Endothelial cell of umbilical vein (primary cell): ENCODE measurements at places on chromosomes 11 and 22. TPM values are rescaled to one million over a fixed set of nuclear protein-coding genes. Genes with fewer than 3 reads are reported as not detected.

TLCD5 gene
- 6.1 and 6.3 TPM in 2 replicates for total RNA-seq

COX8A gene
- total RNA-seq = 307 and 339 TPM in 2 replicates

SYCE3 gene
- not detected in 2 replicates for total RNA-seq

RRP7A gene
- total RNA-seq = 61.9 and 83.7 TPM in 2 replicates

CAPRIN1 gene
- 240 and 279 TPM in 2 replicates for total RNA-seq

MPPED2 gene
- not detected in 2 replicates for total RNA-seq

TXN2 gene
- 74.3 and 75.9 TPM in 2 replicates for total RNA-seq

MTA2 gene
- total RNA-seq = 166 and 176 TPM in 2 replicates

OR51E2 gene
- not detected in 2 replicates for total RNA-seq

GRCh38 chr11:35360055-35360530 is 59.3 kb downstream of the SLC1A2 start:
- H3K36me3 ChIP-seq = no peaks in the 10 kb centered on the region
- H3K27me3 ChIP-seq = no peaks in the 10 kb centered on the region
- no peak for DNase-seq
- no peak overlapping the region for H3K27ac ChIP-seq

DNA sequence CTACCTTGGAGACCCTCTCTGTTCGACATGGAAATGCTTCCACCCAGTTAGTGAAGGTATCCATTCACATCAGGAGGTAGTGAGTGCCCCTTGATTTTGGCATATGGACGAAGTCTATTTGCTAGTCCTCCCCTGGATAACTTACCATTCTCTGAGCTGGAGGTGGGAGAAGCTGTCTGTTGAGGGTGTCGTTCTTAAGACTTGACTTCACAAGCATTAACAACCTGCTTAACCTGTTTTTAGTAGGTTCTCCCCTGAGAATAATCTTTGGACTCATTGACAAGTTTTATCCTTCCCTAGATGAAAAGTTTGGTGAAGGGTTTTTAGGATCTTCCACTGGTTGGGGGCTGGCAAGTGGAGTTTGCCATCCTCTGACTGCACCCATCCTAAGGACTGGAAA is 1053.8 kb upstream of the CNTN5 start:
- peak overlapping the region; percentile 91 for H3K27ac ChIP-seq
- H3K27me3 ChIP-seq = no peaks in the 10 kb centered on the region
- H3K4me3 ChIP-seq = no peak overlapping the region
- H3K36me3 ChIP-seq = no peaks in the 10 kb centered on the region

DNA sequence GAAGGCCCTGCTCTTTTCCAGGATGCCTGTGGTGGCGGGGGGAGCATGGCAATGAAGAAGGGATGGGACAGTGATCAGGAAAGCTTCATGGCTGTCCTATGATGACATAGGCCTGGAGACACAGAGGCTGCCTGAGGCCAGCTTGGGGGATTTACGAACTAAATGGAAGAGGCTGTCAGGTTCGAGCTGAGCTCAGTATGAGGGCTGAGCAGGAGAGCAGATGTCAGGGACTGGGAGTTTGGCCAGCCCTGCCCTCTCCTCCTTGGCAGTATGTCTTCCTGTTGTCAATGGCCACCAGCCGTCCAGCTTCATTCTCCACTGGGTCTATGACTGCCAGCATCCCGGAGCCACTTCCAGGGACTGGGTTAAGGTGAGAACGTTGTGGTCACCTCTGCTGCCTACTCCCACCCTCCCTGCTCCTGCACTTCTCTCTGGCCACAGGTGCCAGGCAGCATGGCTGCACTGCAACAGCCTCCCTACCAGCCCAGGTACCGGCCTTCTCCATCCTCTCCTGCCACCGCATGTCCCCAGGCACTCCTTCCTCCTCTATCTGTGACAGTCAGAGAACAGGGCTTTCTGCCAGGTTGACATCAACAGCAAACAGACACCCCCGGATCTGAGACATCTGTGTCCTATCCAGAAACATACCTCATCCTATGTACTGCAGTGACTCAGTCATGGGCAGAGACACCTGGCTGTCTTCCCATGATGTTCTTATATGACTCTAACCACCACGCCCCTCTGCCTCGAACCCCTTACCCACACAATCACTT is 75.1 kb downstream of the KIRREL3 start:
- H3K27me3 ChIP-seq = no peaks in the 10 kb centered on the region
- DNase-seq = no peak
- no peaks in the 10 kb centered on the region for H3K4me1 ChIP-seq
- no peak overlapping the region for H3K27ac ChIP-seq
- no peak overlapping the region for H3K4me3 ChIP-seq
- no peaks in the 10 kb centered on the region for H3K36me3 ChIP-seq

- peak; percentile 22 for DNase-seq
- H3K27ac ChIP-seq = no peak overlapping the region
- peaks cover 10% of the 10 kb centered on the region for H3K4me1 ChIP-seq
- H3K4me3 ChIP-seq = no peak overlapping the region
- H3K36me3 ChIP-seq = no peaks in the 10 kb centered on the region
These were observed 15.1 kb upstream of the CSRP3 start for GRCh38 chr11:19216709-19217374.

- H3K27ac ChIP-seq = peak within 1 kb of the TSS; percentile 43
- H3K4me3 ChIP-seq = peak within 1 kb of the TSS; percentile 86
- H3K27me3 ChIP-seq = no peaks in the 10 kb centered on the region
- DNase-seq = peak; percentile 69
- H3K36me3 ChIP-seq = peaks cover 22% of the 10 kb centered on the region
- peaks cover 21% of the 10 kb centered on the region for H3K4me1 ChIP-seq
These were observed at the start of gene PACS1 for GRCh38 chr11:66069715-66070603. Gene PACS1 (plus strand): TSS chr11:66070272. CDS start chr11:66070487, 215 bp downstream.

DNA sequence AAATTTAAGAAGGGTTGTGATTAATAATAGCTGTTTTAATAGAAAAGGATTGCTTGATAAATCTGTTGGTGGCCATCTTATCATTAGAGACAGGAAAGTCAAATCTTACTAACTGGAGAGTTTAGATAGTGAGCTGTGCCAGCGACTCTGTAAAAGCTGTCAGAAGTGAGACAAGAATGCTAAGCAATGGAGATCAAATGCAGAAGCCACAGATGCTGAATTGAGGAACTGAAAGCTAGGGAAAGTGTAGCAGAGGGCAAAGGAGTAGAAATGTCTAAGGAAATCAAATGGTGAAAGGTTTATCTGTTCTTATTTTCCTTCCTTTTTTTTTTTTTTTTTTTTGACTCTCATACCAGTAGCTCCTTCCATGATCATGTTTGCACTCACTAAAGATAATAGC is 13.7 kb downstream of the MS4A13 start:
- H3K4me1 ChIP-seq = no peaks in the 10 kb centered on the region
- no peak for DNase-seq
- no peak overlapping the region for H3K27ac ChIP-seq
- H3K27me3 ChIP-seq = no peaks in the 10 kb centered on the region
- no peaks in the 10 kb centered on the region for H3K36me3 ChIP-seq

DNA sequence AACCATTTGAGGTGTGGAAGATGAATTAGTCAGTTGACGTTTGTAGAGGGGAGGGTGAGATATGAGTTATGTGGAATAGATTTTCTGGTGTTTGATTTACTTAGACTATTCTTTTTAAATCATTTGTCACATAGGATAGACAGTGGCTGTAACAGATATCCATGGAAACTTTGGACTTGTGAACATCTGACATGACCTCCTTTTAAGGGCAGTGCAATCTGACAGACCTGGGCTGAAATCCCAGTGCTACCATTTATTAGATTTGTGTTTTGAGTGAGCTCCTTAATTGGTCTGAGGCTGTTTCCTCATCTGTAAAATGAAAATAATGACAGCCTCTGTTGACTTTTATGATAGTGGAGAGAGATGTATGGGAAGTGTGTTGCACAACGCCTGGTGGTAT is 159.9 kb downstream of the TEAD1 start:
- no peak overlapping the region for H3K27ac ChIP-seq
- H3K4me1 ChIP-seq = peaks cover 3% of the 10 kb centered on the region
- H3K27me3 ChIP-seq = no peaks in the 10 kb centered on the region
- DNase-seq = no peak
- H3K4me3 ChIP-seq = no peak overlapping the region
- no peaks in the 10 kb centered on the region for H3K36me3 ChIP-seq

DNA sequence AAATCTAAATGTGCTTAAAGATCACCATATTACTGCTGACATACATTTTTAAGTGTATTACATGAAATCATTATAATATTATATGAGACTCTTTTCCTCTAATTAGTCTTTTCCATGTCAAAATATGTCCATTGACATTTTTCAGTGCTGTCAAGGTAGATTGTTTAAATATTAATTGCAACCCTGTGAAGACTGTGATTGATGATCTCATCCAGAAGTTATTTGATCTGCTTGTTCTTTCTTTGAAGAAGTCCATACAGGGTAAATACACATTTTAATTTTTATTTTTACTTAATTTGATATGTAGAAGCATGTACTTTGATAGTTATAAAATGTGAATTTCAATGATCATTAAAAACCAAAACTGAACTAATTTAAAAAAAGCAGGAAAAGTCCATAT is 38.4 kb downstream of the DYNC2H1 start:
- DNase-seq = no peak
- H3K27ac ChIP-seq = no peak overlapping the region
- no peaks in the 10 kb centered on the region for H3K27me3 ChIP-seq
- no peaks in the 10 kb centered on the region for H3K36me3 ChIP-seq
- no peaks in the 10 kb centered on the region for H3K4me1 ChIP-seq
- H3K4me3 ChIP-seq = no peak overlapping the region

DNA sequence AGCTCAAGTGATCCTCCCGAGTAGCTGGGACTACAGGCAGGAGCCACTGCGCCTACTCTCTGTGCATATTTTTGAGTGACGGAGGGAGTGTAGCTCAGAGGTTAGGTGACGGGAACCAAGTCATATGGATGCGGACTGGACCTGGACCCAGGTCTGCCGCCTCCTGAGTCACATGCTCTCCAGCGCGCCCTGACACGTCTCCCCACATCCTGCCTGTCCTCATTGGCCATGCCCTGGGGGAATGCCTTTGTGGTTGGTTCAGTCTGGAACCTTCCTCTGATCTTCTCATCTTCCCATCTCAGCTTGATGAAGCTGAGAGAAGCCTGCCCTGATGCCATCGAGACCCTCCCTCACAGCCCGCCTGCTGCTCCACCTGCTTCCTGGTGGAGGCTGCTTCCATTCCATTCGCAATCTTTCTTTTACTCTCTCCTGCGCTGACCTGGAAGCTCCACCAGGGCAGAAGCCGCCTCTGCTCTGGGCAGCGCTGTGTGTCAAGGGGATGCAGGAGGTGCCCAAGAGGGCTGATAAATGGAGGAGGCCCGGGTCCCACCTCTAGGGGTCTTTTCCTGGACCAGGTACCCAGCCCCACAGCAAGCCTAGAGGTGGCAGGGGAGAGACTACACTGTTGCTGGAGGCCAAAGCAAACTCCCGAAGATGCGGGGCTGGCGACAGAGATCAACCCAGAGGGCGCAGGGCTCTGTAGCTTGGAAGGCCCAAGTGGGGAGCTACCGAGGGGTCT is 13.9 kb upstream of the BAIAP2L2 start:
- H3K4me3 ChIP-seq = no peak overlapping the region
- no peaks in the 10 kb centered on the region for H3K27me3 ChIP-seq
- no peak for DNase-seq
- no peak overlapping the region for H3K27ac ChIP-seq
- no peaks in the 10 kb centered on the region for H3K4me1 ChIP-seq

DNA sequence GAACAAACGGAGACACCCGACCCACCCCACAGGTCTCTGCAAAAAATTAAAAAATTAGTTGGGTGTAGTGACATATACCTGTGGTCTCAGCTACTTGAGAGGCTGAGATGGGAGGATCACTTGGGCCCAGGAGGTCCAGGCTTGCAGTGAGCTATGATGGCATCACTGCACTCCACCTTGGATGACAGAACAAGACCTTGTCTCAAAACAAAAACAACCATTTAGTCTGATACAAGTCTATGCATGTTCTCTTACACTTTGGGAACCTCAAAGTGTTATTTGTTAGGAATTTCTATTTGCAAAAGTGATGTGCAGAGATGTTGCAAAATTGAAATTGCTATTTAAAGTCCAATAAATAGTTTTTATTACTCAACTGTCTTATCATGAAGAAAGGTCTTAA is 14.3 kb downstream of the ATG13 start:
- DNase-seq = no peak
- H3K27ac ChIP-seq = no peak overlapping the region
- no peaks in the 10 kb centered on the region for H3K4me1 ChIP-seq
- peaks cover 8% of the 10 kb centered on the region for H3K36me3 ChIP-seq
- no peaks in the 10 kb centered on the region for H3K27me3 ChIP-seq

GRCh38 chr22:25447067-25447685 is 117.3 kb upstream of the GRK3 start:
- no peak for DNase-seq
- no peaks in the 10 kb centered on the region for H3K36me3 ChIP-seq
- no peak overlapping the region for H3K27ac ChIP-seq
- no peak overlapping the region for H3K4me3 ChIP-seq
- H3K27me3 ChIP-seq = no peaks in the 10 kb centered on the region

GRCh38 chr22:49565516-49565855 is 262.2 kb downstream of the BRD1 start:
- H3K4me1 ChIP-seq = no peaks in the 10 kb centered on the region
- H3K27me3 ChIP-seq = no peaks in the 10 kb centered on the region
- H3K4me3 ChIP-seq = no peak overlapping the region
- no peak overlapping the region for H3K27ac ChIP-seq

GRCh38 chr22:32903507-32903906 is 102.0 kb downstream of the TIMP3 start:
- no peaks in the 10 kb centered on the region for H3K36me3 ChIP-seq
- H3K27ac ChIP-seq = no peak overlapping the region
- H3K27me3 ChIP-seq = no peaks in the 10 kb centered on the region
- no peak for DNase-seq

DNA sequence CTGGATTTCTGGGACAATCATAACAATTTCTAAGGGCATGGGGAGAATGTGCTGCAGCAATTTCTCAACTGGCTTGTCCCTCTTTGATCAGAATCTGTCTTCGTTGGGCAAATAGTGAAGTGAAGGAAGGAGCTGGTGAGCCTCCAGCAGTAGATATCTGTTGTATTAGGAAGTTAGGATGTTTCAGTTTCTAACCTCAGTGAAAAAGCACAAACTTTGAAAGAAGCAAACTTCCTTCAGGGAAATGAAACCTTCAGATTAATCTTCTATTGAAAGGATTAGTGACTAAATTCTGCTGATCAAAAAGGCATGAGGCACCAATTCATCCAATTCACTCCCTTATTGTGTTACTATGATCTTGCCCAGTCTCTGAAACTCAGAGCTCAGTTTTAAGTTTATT is 24.3 kb downstream of the LMO2 start:
- no peak overlapping the region for H3K27ac ChIP-seq
- no peak for DNase-seq
- no peak overlapping the region for H3K4me3 ChIP-seq
- H3K36me3 ChIP-seq = no peaks in the 10 kb centered on the region
- H3K27me3 ChIP-seq = no peaks in the 10 kb centered on the region

DNA sequence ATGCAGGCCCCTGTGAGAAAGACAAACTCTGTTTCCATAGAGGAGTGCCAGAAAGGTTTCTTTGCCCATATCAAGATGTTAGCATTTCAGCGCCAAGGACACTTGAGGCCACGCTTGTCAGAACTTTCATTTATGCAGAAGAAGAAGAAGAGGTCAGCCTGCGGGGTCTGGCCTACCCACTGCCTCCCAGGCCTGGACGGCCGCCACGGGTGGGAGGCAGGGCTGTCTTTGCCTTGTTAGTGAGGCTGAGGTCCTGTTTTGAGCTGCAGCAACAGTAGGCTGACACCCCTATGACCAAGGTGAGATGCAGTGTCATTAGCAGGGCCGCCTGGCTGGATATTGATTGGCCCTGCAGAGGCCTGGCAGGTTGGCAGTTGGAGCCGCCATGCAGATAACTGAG is 183.9 kb downstream of the GRIK4 start:
- H3K27ac ChIP-seq = no peak overlapping the region
- no peaks in the 10 kb centered on the region for H3K27me3 ChIP-seq
- H3K4me3 ChIP-seq = no peak overlapping the region
- no peaks in the 10 kb centered on the region for H3K36me3 ChIP-seq
- no peaks in the 10 kb centered on the region for H3K4me1 ChIP-seq

GRCh38 chr22:39646398-39647063 is 76.0 kb downstream of the CACNA1I start:
- no peak overlapping the region for H3K27ac ChIP-seq
- H3K4me1 ChIP-seq = no peaks in the 10 kb centered on the region
- no peak overlapping the region for H3K4me3 ChIP-seq
- no peak for DNase-seq
- no peaks in the 10 kb centered on the region for H3K27me3 ChIP-seq
- H3K36me3 ChIP-seq = no peaks in the 10 kb centered on the region
